Right hindlimb (tissue), 1 donor: ENCODE measurements at places on chromosomes 7 and 10.

- no peak for DNase-seq
Observed at GRCh38 chr10:44845361-44846175, 65.6 kb upstream of the TMEM72 start.

- DNase-seq, result no peak
Observed at GRCh38 chr7:73829505-73829904, 1.3 kb upstream of the CLDN4 start.

GRCh38 chr10:96878057-96878456 is 46.0 kb downstream of the LCOR start:
- DNase-seq, result no peak

DNA sequence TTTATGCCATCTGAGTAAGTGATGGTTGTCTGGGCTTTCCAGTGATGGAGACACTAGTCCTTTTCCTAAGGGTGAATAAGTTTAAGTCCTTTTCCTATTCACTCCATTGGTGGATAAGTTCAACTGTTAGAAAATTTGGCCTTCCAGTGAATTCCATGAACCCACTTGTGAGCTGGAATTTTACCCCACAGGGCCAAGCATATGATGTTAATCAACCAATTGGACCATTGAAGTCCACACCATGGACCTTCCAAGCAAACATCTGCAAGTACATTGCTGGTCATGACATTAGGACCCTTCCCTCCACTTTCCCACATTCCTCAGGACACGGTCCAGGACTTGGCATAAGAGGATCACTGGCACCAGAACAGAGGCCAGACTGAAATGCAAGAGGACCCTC is 381.4 kb downstream of the RPS24 start:
- no peak for DNase-seq

DNA sequence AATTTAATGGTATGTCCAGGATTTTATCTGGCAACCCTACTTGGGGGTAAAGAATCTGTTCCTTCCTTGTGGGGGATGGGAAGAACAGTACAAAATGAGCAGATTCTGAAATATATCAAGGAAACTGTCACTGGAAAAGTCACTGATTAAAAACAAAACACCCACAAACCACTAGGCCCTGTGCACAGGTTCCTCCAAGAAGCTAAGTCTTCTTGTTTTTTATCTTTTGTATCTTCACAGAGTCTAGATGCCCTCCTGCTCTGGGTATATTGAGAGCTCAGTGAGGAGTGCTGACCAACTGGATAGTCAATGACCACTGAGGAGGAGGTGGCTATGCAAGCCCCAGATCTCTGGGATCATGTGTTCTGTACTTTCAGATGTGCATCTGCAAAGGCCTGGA is 86.8 kb upstream of the ANKRD1 start:
- no peak for DNase-seq

DNA sequence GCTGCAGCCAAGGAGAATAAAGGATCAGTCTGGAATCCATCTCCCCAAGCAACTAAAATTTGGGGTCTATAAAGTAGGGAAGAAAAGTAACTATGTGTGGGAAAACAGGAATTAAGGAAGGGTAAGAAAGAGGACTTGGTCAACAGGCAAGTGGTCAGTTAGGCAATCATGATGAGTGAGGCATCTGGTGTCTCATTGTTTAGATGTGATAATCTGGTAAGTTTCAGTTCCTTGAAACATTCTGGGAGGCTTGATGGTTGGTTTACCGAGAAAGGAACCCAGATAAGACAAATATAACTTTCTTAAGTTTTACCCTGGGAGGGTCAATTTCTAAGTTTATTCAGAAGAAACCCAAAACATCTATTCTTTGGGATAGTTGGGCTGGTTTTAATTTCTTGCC is 22.3 kb downstream of the HYAL4 start:
- DNase-seq, result no peak

GRCh38 chr7:135109562-135109961 is 38.3 kb upstream of the TMEM140 start:
- no peak for DNase-seq

DNA sequence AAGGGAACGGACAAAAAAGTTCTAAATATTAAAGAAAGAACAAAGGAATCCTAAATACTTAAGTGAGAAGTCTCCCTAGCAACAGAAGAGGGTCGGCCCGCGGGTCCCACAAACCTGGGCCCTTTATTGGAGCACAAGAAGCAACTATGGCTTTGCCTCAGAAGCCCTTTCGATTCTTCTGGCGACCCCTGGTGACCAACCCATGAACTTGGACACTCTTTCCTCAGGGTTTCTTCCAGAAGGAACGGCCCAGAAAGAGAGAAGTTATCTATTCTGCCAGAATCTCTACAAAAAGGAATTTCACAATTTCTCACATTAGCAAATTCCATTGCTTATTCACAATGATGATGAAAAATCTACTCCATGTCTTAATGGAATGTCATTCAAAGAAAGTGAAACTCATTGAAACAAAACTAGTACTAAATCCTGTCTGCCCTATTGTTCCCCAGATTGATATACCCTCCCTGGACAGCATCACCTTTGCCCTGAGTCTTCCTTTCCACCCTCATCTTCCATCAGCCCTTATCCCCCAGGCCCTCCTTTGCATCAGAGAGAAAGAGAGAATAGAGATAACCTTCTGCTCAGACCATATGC is 43.7 kb downstream of the CPVL start:
- peak; percentile 85 for DNase-seq

DNA sequence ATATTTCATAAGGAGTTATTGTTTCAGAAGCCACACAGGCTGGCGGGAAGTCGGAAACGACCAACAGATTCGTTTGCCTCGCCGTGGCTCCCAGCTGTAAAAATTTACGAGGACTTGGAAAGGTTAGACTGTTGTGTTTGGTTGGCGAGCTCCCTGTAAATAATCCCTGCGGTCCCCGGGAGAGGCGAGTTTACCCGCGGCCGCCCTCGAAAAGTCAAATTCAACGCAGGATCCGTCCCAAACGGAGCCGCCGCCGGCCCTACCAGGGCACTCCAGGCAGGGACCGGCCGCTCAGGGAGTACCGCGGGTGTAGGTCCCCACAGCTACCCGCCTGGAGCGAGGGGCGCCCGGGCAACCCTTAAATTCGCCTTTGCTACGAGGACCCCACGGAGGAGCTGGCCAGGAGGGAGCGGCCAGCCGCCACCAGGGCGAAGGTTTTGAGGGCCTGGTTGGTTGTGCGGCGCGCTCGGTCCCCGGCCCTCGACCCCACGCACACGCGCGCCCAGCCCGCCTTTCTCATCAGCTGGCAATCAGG is 726 bp upstream of the HOXA9 start:
- peak; percentile 67 for DNase-seq
